ENCODE measurements at places on chromosomes 5 and 9.

GRCh38 chr9:99516657-99517049 lies 294.6 kb downstream of the SEC61B start:
- no peak for ATAC-seq

GRCh38 chr9:87604886-87605588 lies 107.4 kb downstream of the DAPK1 start:
- ATAC-seq = no peak

- no peak for ATAC-seq
Measured at GRCh38 chr5:154540600-154540999, 62.6 kb upstream of the HAND1 start.

- no peak for ATAC-seq
Measured at GRCh38 chr5:179345183-179345432, 153 bp downstream of the ADAMTS2 start.

DNA sequence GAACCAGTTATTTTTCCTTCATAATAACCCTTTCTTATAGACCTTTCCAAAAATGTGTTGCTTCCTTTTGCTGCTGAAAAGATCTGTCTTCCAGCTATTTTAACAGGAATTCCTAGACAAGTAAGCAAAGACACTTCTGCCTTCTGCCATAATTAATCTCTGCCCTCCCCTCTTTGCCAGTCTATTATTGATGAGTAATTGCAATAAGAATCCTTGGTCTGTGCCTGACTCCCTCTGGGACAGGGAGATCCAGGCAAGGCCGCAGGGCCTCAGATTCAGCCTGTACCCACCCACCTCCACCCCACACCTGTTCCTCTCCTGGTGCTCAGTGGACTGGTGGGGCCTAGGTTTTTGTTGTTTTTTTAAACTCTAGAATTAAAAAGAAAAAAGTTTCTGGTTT lies 8.3 kb downstream of the FOXD1 start:
- ATAC-seq = no peak

- no peak for ATAC-seq
Measured at GRCh38 chr9:8254541-8254940, 455.0 kb upstream of the DMAC1 start.
